ENCODE measurements at places on chromosomes 1 and 21.

DNA sequence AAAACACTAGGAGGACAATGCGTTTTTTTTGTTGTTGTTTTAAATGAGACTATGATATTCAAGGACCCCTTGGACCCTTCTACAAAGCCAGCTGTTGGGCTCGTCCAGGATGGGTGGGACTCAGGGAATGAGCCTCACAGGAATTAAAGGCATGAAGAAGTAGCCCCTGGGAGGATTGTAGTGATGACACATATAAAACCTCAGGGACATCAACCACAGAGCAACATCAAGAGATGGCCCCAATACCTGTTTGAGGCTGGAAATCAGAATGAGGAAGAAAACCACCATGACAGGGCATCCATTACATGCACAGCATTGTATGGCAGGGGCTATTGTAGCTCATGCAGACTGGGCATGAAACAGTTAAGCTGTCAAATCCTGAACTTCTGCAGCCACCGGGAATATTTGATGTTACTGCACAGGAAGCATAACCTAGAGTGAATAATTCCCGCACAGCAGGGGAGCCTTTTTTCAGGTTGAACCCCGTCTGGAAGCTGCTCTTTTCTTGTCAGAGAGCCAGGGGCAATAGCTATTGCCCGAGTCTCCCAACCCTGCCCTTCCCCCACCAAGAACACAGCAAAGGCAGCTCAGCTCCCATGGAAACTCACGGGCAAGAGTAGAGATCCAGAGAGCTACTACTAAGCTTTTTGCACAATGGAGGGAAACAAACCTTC, 140.2 kb upstream of the FGGY start:
- no peak for DNase-seq

DNA sequence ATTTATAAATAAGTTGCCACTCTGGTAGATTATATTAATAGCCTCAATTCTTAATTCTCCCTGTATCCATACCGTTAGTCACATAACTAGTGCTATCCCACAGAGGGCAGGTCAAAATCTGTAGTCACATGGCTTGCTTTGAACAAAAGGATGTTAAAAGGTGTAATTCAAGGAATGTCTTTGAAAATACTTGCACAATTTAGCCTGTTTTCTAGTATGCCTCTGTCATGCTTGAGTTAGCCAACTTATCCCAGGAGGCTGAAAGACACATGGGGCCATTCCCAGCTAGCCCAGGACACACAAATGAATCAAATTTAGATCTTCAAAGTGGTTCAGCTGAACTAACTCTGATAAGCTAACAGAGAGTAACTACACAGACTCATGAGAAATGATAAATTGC, 758.5 kb upstream of the NEGR1 start:
- no peak for DNase-seq

DNA sequence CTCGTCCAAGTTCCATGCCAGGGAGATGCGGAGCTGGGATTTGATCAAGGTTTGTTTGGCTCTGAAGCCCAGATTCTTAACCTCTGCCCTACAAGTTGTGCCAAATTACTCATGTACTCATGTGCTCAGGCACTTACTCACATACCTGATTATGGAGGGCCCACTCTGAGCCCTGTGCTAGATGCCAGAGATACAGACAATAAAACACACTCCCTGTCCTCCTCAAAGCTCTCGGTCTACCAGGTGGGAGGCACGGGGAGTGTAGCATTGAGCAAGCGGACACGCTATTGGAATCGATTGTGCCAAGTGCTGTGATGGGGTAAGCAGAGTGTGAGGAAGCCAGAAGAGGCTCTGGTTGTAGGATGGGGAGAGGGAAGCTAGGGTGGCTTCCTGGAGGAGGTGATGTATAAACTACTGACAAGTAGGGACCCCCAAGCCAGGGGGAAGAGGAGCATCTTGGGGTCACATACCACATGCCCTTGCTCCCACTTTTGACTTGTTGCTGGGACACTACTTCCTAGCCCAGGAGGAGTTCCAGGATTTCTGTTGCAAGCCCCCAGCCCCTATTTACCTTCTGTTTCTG, 49.8 kb upstream of the IFNLR1 start:
- DNase-seq, result no peak

GRCh38 chr1:226223157-226223785, at the start of gene MIXL1:
Gene MIXL1 (plus strand): TSS chr1:226223664. CDS start chr1:226223682, 18 bp downstream.
- no peak for DNase-seq

DNA sequence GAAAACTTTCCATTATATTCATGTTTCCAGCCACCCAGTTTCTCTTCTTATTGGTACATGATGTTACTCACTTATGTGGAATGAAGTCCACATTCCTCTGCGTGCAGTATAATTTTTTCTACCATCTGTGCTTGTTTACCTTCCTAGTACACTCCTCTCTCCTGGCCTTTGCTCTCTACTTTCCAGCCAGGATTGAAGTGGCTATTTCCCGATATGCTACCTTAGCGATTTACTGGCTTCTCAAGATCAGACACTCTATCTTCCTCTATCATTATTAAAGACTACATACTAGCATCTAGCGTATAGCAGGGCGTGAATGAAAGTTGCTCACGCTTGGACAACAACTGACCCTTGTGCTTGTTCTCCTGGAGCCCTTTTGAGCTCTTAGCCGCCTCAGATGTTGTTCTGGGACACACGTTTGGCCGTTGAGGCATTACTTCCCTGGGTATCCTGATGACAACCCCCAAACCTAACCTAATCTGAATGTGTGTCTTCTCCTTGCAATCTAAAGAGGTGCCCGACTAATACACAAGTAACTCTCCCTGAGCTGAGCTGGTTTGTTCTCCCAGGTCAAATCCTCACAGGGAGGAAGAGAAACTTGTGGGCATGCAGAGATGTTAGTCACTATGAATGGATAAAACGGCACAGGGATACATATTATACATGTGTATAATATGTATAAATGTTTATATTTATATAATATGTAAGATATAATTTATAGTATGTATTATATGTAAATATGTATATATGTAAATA, 13.4 kb upstream of the MTARC2 start:
- DNase-seq, result no peak

- no peak for DNase-seq
These were observed 60.0 kb downstream of the PIK3CD start for GRCh38 chr1:9711466-9712020.

DNA sequence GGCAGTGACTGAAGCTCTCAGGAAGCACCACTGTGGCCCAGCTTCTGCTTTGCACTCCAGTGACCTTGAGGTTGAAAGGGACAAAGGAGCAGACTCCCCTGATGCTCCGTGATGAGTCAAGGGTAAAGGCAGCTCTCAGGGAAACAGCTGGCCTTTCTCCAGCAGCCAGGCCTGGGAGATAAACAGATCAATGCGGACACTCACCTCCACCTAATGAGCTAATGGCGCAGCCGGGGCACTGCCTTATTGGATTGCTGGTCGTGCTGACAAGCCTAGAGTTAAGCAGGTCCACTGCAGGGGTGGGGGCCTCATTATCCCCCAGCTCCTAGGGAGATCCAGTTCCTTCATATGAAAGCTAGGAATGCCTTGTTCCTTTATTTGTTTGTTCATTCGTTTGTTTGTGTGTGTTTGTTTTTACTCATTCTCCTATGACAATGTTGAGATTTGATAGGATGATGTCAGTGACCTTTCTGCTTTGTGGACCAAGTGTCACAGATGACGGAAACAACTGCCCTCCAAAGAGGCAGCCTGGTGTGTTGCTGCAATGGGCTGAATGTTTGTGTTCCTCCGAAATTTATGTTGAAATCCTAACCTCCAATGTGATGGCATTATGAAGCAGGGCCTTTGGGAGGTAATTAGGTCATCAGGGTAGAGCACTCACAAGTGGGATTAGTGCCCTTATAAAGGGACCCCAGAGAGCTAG, 141.4 kb upstream of the BEND5 start:
- no peak for DNase-seq

DNA sequence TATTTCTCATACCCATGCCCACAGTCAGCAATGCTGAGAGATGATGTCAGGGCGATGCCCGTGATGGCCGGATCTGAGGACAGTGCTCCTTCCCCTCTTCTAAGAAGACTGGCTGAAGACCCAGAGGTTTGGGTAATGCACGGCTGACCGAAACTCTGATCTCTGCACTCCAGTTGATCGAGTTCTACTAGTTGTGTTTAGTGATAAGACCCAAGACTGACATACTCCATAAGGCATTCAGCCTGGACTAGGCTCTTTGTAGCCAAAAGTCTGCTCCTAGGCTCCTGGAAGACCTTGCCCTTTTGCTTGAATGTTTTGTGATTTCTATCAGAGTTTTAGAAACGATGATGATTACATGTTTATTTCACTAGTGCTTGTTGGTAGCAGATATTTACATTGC, 251.5 kb downstream of the DYRK1A start:
- no peak for DNase-seq

- DNase-seq, result no peak
These were observed 17.5 kb downstream of the RNF2 start for GRCh38 chr1:185062710-185063370.

GRCh38 chr1:171966426-171967220, 125.3 kb downstream of the DNM3 start:
- DNase-seq, result no peak

DNA sequence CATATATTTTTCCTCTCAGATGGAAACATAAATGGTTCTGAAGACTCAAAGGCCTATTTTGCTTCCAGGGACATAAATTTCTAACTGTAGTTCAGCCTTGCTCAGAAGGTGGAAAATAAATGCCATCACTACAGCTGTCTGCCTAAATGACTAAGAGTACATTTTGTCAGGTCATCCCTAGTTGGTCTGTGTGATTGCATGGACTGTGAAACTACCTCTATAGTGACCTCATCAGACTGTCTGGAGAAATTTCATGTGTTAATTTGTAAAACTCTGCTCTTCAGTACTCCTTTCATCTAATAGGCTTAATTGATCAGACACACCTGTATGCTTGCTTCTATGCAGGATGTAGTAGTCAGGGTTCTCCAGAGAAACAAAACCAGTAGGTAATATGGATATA, 886.9 kb downstream of the AMY1C start:
- DNase-seq, result no peak

- no peak for DNase-seq
These were observed 10.4 kb upstream of the PTPRF start for GRCh38 chr1:43520100-43520778.

GRCh38 chr1:97034651-97035050, 313.1 kb downstream of the PTBP2 start:
- no peak for DNase-seq

GRCh38 chr1:2927393-2928360, 93.6 kb upstream of the ACTRT2 start:
- DNase-seq, result no peak

- no peak for DNase-seq
These were observed 5.1 kb downstream of the HDGF start for GRCh38 chr1:156746406-156746727.
